ENCODE measurements at places on chromosomes 7 and 10.

GRCh38 chr7:155153676-155154075 lies 83.6 kb downstream of the HTR5A start:
- no peak for DNase-seq

- no peak for DNase-seq
These were observed 16.3 kb downstream of the VOPP1 start for GRCh38 chr7:55556031-55556430.

- DNase-seq = no peak
These were observed 179.7 kb upstream of the GRB10 start for GRCh38 chr7:50962281-50962883.

GRCh38 chr7:142637240-142637639 lies 112.0 kb upstream of the PRSS1 start:
- no peak for DNase-seq
